ENCODE measurements at places on chromosomes 13 and 19. TPM values are rescaled to one million over a fixed set of nuclear protein-coding genes. Genes with fewer than 3 reads are reported as not detected.

Gene FUT2
- total RNA-seq = not detected

GRCh38 chr19:9673912-9674662, 813 bp downstream of the ZNF562 start:
- DNase-seq = no peak
- H3K4me3 ChIP-seq = peak overlapping the region; percentile 93
- no peaks in the 10 kb centered on the region for H3K36me3 ChIP-seq
- H3K27me3 ChIP-seq = no peaks in the 10 kb centered on the region

DNA sequence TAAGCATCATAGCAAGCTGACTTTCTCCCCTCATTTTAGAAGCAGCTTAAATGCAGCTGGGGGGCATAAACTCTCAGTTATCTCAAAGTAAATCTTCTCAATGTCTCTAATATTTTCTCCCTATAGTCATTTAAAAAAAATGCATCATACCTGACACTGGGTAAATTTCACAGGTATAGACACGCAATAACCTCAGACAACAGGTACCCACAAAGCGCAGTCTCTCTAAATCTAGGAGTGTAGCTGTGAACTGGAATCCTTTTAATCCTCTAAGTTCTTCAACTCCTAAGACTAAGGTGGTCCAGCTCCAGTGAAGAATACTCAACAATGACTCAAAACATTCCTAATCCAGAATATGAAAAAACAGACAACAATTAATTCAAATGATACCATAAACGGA, 141.2 kb downstream of the MYCBP2 start:
- peaks cover 22% of the 10 kb centered on the region for H3K36me3 ChIP-seq
- H3K27ac ChIP-seq = no peak overlapping the region
- no peaks in the 10 kb centered on the region for H3K27me3 ChIP-seq
- no peaks in the 10 kb centered on the region for H3K4me1 ChIP-seq

GRCh38 chr13:43271152-43271551, 247.8 kb downstream of the DNAJC15 start:
- no peaks in the 10 kb centered on the region for H3K27me3 ChIP-seq
- DNase-seq = no peak
- H3K27ac ChIP-seq = no peak overlapping the region
- H3K36me3 ChIP-seq = no peaks in the 10 kb centered on the region
- no peak overlapping the region for H3K4me3 ChIP-seq
